Thyroid gland (tissue), 4 donors: ENCODE measurements at places on chromosomes 11 and 22. TPM values are rescaled to one million over a fixed set of nuclear protein-coding genes. Genes with fewer than 3 reads are reported as not detected.

GRCh38 chr22:21646608-21647590 is 4.8 kb downstream of the SDF2L1 start:
- no peak overlapping the region for H3K27ac ChIP-seq
- DNase-seq, result peak; percentile 79
- H3K36me3 ChIP-seq, result no peaks in the 10 kb centered on the region

DNA sequence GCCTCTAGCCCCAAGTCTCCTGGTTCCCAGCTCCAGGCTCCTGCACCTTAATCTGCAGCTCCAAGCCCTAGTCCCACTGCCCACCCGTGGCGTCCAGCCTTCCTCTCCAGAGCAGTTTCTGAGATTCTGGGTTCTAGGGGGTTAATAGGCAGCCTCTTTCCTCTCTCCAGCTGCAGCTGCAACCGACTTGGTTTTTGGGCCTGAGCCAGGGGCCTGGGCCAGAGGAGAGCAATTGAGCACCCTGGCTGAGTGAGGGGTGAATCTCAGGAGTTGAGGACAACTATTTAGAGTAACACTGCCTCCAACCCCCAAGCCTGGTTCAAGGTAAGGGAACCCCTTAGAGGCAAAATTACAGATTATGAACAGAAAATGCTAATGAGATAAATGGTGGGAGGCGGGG is 9.0 kb upstream of the CHRM1 start:
- H3K4me1 ChIP-seq, result peaks cover 14% of the 10 kb centered on the region
- DNase-seq, result no peak
- H3K27me3 ChIP-seq, result peaks cover 12% of the 10 kb centered on the region
- H3K4me3 ChIP-seq, result no peak overlapping the region
- H3K36me3 ChIP-seq, result no peaks in the 10 kb centered on the region
- no peak overlapping the region for H3K27ac ChIP-seq

DNA sequence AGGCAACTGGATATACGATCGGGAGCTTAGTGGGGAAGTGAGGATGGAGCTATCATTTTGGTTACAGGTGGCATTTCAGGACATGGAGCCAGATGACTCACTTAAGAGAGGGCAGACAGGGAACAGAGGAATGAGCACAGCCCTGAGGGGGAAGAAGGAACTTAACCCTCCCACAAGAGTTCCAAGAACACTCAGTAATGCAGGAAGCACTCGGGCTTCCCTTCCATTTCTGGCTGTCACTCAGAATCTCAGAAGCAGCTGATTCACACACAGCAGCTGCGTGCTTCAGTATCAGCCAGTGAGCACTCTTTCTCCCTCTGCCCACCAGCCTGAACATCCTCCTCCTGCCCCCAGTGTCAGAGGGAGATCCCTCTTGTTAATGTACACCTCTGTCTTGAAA is 34.8 kb downstream of the EFCAB6 start:
- no peak overlapping the region for H3K27ac ChIP-seq
- DNase-seq, result no peak
- H3K4me1 ChIP-seq, result no peaks in the 10 kb centered on the region
- H3K27me3 ChIP-seq, result no peaks in the 10 kb centered on the region

DNA sequence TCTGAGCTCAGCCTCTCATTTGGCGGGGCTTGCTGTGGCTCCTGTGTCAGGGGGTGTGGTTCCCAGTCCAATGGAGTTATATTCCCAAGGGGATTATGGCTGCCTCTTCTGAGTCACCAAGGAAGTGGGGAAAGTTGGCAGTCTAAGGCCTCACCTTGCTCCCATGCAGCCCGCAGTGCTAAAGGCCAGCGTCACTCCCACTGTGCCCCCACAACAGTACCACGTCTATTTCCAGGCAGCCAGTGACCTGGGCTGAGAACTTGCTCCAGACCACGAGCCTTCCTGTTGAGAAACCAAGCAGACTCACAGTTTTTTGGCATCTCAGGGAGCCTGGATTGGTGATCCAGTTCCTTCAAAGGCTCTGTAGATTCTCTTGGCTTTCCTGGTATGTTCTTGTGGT is 45.6 kb downstream of the OR2AT4 start:
- no peaks in the 10 kb centered on the region for H3K36me3 ChIP-seq
- no peaks in the 10 kb centered on the region for H3K4me1 ChIP-seq

DNA sequence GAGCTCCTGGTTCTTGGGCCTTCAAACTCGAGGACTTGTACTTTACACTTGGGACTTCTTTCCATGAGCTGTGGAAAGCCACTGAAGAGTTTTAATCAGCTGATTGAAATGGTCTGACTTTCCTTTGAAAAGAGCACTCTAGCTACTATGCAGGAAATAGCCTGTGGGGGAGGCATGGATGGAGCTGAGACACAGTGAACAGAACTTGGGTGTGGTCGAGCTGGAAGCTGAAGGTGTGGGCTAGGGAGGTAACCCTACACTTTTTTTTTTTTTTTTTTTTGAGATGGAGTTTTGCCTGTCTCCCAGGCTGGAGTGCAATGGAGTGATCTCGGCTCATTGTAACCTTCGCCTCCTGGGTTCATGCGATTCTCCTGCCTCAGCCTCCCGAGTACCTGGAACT is 17.5 kb upstream of the CAPRIN1 start:
- H3K27me3 ChIP-seq, result no peaks in the 10 kb centered on the region
- no peak overlapping the region for H3K27ac ChIP-seq
- no peaks in the 10 kb centered on the region for H3K4me1 ChIP-seq
- no peak overlapping the region for H3K4me3 ChIP-seq
- H3K36me3 ChIP-seq, result no peaks in the 10 kb centered on the region
- DNase-seq, result no peak

GRCh38 chr11:70212227-70212811 is 9.2 kb downstream of the FADD start:
- H3K36me3 ChIP-seq, result peaks cover 17% of the 10 kb centered on the region
- no peaks in the 10 kb centered on the region for H3K27me3 ChIP-seq
- H3K27ac ChIP-seq, result no peak overlapping the region
- no peak overlapping the region for H3K4me3 ChIP-seq
- DNase-seq, result peak; percentile 14

DNA sequence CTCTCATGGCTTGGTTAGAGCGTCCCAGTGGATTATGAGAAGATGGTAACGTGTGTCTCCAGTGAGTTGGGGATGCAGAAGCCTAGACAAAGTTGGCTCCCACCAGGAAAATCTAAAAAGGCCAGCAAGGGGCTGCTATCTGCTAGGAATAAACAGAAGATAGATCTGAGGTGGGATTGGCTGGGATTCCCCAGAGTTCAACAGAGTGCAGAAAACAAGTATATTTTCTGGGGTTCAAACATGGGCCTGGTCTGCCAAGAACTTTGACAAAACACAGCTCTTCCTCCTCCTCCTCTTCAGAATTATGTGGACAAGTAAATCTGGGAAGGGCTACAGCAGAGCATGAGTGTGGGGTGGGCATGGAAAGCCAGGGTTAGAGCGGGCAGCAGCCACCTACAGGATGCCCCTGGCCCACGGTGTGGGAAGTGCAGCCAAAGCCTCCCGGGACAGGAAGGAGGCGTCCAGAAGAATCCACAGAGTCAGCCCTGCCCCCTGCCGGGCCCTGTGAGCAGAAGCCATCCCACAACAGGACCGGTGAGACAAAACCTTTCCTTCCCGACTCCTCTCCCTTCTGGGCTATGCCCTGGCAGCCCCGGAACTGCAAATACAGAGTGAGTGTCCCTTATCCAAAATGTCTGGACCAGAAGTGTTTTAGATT is 67.1 kb downstream of the CD82 start:
- no peaks in the 10 kb centered on the region for H3K27me3 ChIP-seq
- no peak overlapping the region for H3K27ac ChIP-seq
- H3K4me1 ChIP-seq, result peaks cover 23% of the 10 kb centered on the region
- no peak overlapping the region for H3K4me3 ChIP-seq

GRCh38 chr11:69051381-69052342 is 2.9 kb downstream of the TPCN2 start:
- H3K36me3 ChIP-seq, result no peaks in the 10 kb centered on the region
- H3K27me3 ChIP-seq, result no peaks in the 10 kb centered on the region
- H3K27ac ChIP-seq, result no peak overlapping the region
- DNase-seq, result no peak
- no peak overlapping the region for H3K4me3 ChIP-seq

DNA sequence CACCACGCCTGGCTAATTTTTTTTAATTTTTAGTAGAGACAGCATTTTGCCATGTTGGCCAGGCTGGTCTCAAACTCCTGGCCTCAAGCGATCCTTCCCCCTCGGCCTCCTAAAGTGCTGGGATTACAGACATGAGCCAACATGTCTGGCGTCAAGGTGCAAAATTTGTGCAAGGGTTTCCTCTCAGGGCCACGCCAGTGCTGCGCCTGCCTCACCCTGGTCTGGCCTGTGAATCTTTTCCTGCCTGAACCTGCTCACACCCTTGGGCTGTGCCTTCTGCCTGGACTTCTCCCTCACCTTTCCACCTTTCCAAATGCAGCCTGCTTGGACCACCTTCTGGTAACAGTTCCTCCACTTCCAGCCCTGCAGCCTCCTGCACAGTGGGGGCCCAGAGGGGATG is 43.4 kb downstream of the MCM5 start:
- H3K4me3 ChIP-seq, result no peak overlapping the region
- H3K4me1 ChIP-seq, result no peaks in the 10 kb centered on the region
- H3K36me3 ChIP-seq, result no peaks in the 10 kb centered on the region

DNA sequence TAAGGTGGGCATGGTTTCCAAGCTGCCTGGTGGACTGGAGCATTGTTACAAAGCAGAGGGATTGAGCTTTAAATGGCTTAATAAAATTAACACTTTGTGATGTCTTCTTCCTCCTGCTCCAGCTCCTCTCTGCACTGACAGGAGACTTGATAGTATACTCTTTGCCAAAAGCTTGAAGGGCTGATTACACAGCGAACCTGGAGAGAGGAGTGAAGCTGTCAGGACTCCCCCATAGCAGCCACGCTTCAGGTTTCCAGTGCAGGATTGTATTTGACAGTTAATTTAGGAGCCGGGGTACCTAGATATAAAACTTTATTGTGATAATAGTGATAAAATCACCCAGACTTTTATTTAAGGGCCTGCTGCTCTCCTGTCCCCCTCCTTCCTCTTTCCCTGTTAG is 50.0 kb downstream of the TRIM44 start:
- H3K36me3 ChIP-seq, result no peaks in the 10 kb centered on the region
- H3K27ac ChIP-seq, result no peak overlapping the region
- peaks cover 6% of the 10 kb centered on the region for H3K4me1 ChIP-seq

- no peaks in the 10 kb centered on the region for H3K27me3 ChIP-seq
- no peaks in the 10 kb centered on the region for H3K36me3 ChIP-seq
- no peaks in the 10 kb centered on the region for H3K4me1 ChIP-seq
- H3K27ac ChIP-seq, result no peak overlapping the region
Observed at GRCh38 chr11:87879118-87879517, 296.1 kb downstream of the RAB38 start.

DNA sequence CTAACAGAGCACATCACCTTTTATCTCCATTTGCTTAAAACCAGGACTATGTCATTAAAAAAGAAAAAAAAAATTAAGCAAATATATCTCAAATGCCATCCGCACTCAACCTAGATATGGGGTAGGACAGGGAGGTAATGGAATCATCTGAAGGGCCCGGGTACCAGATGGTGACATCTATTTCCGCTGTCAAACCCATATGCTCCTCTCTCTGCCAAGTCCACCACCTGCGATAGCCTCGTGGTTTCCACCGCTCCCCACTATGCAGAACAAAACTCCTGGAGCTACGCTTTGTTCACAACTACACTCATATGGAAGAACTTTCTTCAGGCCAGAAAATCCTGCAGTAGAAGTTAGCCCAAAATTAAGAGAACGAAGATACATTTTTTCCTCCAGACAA is 31.4 kb downstream of the FEZ1 start:
- H3K4me3 ChIP-seq, result no peak overlapping the region
- no peaks in the 10 kb centered on the region for H3K4me1 ChIP-seq
- no peaks in the 10 kb centered on the region for H3K36me3 ChIP-seq
- no peak for DNase-seq
- no peaks in the 10 kb centered on the region for H3K27me3 ChIP-seq

DNA sequence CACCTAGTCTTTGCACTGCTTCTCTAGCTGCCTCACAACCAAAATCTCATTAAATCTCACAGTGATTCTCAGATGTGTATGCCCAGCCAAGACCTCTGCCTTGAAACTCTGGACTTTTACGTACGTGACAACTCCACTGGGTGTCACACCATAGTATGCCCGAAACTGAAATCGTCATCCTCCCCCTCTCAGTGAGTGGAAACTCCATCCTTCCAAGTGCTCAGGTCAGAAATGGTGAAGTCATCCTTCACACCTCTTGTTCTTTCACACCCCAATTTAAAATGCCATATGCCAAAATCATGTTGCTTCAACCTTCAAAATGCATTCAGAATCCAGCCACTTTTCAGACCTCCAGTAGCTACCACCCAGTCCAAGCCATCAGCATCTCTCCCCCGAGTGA is 42.5 kb downstream of the SFI1 start:
- H3K36me3 ChIP-seq, result no peaks in the 10 kb centered on the region
- H3K4me1 ChIP-seq, result no peaks in the 10 kb centered on the region
- no peak for DNase-seq

The FAM181B gene
- total RNA-seq, result 5.1 TPM

The ARAP1 gene
- 133 TPM for total RNA-seq

The KRTAP5-10 gene
- total RNA-seq, result not detected

The SMC1B gene
- 0.13 TPM for total RNA-seq
